Stimulated activated effector memory CD8-positive, alpha-beta T cell treated with anti-CD3 and anti-CD28 coated beads, Interleukin-12 subunit alpha, Interleukin-12 subunit beta, amount 100 ng/mL, for 72 hours (primary cell): ENCODE measurements at places on chromosomes 12 and 14.

- DNase-seq, result no peak
Observed at GRCh38 chr12:88417531-88417930, 162.7 kb downstream of the KITLG start.

DNA sequence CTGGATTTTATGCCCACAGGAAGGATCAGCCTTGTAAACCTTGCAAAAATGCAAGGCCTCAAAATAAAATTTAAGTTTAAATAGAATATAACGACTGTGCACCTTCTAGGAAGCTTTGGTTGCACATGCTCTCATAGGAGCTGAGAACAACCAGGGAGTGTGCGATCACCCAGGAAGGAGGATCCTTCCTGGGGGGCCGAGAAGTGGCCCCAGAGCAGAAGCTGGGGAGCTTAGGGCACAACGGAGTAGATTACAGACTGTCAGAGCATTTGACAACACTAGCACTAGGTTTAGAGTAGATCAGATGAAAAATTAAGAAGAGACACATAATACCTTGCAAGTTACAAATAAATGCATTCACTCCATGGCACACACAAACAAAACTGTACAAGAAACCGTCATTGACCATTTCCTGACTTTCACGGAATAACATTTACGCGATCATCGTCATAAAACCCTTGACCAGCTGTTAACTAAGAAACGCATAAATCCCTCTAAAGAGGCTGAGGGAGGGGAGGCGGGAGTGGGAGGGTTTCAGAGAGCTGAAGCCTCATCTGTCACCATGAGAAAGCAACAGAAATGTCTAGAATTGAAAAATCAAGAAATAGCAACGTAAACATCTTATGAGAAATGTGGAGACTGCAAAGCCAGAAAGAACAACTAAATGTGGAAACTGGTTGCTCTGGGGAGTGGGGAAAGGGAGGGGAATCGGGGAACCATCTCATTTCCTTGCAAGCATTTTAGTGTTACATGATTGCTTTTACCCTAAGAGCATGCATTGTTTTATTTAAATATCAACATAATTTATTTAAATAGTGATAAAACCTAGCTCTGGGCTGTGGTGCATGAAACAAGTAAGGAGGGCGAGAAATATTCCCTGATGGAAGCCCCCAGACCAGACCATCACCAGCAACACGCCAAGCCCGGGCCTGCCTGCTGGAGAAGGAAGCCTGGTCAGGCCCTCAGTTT, 13.1 kb upstream of the CCDC85C start:
- DNase-seq, result no peak

- DNase-seq, result no peak
Observed at GRCh38 chr12:95673576-95673975, 117.0 kb downstream of the NTN4 start.

DNA sequence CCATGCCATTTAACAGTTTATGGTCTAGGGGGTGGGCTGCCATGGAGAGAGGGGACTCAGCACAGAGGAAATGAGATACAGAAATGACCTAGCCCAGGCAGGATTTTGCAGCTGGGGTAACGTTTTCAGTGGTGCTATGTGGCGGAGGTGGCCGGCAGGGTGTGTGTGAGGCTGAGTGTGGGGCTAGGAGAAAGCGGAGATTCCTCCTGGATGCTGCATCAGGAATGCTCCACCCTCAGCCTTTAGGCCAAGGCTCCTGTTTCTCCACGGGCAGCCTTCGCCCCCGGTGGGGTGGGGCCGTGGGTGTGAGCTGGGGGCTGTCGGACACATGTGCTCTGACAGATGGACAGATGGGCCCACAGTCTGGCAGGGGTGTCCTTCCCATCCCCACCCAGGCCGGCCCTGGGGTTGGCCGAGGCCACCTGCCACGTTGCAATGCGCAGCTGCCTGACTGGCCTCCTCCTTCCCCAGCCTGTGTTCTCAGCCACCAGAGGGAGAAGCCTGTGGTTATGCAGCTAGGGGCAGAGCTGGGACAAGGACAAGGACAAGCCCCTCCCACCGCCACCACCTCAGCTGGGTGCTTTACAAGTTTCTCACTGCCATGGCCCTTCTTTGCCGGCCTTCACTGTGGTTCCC, 44.3 kb downstream of the TEAD4 start:
- no peak for DNase-seq

DNA sequence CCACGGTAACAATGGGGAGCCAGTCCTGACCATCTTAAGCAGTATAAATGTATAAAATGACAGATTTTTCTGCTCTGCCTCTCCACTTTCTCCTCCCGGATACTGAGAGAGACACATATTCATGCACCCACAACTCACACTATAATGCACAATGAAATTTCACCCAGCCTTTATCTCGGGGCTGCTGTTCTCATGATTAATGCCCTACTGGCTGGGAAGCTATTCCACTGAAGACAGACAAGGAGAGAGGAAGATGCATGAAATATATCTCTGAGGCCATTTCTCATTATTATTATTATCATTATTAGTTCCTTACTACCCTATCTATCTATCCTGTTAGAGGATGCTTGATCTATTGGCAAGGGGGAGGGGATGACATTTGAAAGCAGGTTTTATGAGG, 501.7 kb downstream of the DIO2 start:
- no peak for DNase-seq

GRCh38 chr14:48456051-48456450, 780.6 kb upstream of the MDGA2 start:
- DNase-seq, result no peak

GRCh38 chr12:22672951-22673350, 48.0 kb downstream of the ETNK1 start:
- no peak for DNase-seq

DNA sequence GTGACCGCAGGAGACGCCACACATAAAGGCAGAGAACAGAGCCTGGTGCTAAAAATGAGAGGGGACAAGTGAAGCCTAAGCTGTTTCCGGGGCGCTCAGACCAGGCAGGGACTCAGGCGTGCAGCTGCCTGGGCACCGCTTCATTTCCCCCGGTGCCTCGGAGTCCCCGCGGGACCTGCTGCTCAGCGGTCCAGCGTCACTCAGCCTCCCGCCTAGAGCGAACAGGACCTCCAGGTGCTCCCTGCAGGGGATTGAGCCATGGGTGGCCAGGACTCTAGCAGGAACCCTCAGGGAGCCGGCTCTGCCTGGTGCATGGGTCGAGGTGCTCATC, 31.0 kb downstream of the CCDC85C start:
- DNase-seq, result no peak

- DNase-seq, result no peak
Observed at GRCh38 chr12:12684375-12685106, 11.4 kb downstream of the GPR19 start.

GRCh38 chr12:98532687-98533304, 17.4 kb downstream of the TMPO start:
- DNase-seq, result no peak

GRCh38 chr12:85855305-85855704, 18.8 kb upstream of the NTS start:
- DNase-seq, result no peak

GRCh38 chr12:87160848-87161601, 868.2 kb downstream of the C12orf50 start:
- DNase-seq, result no peak

GRCh38 chr12:107415071-107415470, 270.5 kb upstream of the PWP1 start:
- no peak for DNase-seq

- no peak for DNase-seq
Observed at GRCh38 chr12:3532931-3533702, 42.1 kb downstream of the PRMT8 start.

- no peak for DNase-seq
Observed at GRCh38 chr12:117900561-117900960, 68.2 kb downstream of the KSR2 start.

DNA sequence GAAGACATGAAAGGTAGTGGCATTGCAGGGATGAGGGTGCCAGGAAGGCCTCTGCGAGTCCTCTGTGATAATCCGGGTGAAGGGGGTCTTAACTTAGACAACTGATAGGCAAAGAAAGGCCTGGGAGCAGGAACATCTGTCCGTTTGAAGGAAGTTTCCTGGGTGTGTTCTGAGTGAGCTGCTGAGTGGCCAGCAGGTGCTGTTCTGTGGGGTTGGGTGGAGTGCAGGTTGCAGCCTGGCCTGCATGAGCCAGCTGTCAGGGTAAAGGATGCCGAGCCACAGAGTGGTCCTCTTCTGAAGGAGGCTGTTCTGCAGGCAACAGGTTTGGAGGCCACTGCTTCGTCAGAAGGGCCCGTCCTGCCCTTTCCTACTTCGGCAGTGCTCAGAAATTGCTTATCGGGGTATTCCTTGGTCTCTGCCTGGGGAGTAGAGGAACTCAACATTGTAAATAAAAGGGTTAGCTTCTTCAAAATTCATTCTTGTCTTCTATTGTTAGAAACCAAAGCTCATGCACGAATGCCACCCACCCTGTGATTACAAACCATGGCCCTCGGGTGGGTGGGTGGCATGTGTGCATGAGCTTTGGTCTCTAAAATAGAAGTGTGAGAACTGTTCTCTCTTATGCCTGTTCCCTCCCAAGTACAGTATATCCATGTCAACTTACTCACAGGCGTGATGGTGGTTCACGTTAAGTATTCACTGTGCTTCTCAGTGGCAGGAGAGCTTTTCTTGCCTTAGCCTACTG, 118.9 kb downstream of the CHST11 start:
- DNase-seq, result no peak

GRCh38 chr14:106506881-106507305, 980.5 kb downstream of the TMEM121 start:
- peak; percentile 28 for DNase-seq

GRCh38 chr14:51922624-51923023, 62.2 kb downstream of the GNG2 start:
- no peak for DNase-seq

DNA sequence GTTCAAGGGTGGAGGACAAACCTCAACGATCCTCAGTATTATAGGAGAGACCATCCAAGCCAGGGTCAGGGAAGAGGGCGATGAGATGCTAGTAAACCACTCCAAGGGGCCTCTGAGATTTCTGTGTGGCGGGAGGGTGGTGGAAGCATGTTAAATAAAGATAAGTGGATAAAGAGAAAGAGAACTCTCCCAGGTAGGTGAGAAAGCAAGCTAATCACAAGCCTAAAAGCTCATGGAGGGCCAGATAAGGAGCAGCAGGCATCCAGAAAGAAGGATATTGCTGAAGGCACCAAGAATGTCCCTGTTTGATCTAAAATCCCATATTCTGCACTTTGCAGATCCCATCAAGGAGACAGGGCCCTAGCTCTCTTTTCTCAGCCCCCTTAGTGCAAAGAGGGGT, 48.3 kb upstream of the PARP11 start:
- no peak for DNase-seq

GRCh38 chr12:20097626-20098025, 270.7 kb upstream of the PDE3A start:
- DNase-seq, result no peak

DNA sequence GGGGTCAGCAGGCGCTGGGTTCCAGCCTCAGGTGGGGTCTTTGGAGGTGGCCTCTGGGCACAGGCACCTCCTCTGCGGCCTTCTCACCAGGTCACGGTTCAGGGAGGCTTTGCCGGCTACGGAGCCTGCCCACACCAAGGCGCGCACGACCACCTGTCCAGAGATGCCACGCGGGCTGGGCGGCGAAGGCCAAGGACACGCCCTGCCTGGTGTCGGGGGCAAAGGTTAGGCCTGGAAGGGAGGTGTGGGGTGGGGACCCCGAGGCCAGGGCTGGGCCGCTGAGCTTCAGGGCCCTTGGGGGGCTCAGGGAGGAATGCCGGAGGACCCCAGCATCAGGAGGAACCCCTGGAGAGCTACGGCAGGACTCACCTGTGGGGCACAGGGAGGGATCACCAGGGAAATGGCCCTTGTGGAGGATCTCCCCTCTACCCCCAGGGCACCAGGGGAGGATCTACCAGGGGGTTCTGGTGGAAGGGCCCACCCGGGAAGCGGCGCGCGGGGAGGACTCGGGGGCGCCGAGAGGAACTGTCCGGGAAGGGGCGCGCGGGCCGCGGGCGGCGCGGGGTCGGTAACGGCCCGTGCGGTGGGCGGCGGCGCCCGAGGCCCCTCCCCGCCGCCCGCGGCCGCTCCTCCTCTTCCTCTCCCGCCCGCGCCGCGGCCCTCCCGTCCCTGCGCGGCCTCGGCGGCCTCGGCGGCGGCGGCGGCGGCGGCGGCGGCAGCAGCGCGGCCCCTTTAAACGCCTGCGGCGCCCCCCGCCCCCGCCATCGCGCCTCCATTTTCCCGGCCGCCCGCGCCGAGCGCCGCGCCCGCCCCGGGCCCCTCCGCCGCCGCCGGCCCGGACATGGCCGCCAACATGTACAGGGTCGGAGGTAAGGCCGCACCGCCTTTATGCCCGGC, at the start of gene MTA1:
MTA1 (plus strand) TSS at position 633 of the 897 bp plus-strand sequence; CDS start at position 842, 209 bp downstream.
- no peak for DNase-seq

DNA sequence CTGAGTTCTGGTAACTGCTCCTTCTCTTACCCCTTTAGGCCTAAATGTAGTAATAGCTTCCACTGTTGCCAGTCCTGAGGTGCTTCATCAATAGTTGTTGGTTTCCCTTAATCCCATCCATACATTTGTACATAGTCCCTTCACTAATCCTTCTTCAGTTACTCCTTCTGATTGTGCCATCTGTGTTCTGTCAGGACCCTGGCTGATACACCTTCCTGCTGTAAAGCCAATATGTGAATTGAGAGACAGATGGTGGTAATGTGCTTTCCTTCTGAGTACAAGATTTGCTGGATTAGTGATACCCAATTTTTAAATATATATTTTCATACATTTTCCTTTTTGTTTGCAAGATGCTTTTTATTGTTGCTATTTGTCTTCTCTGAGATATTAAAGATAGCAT, 66.4 kb downstream of the OTOGL start:
- DNase-seq, result no peak

DNA sequence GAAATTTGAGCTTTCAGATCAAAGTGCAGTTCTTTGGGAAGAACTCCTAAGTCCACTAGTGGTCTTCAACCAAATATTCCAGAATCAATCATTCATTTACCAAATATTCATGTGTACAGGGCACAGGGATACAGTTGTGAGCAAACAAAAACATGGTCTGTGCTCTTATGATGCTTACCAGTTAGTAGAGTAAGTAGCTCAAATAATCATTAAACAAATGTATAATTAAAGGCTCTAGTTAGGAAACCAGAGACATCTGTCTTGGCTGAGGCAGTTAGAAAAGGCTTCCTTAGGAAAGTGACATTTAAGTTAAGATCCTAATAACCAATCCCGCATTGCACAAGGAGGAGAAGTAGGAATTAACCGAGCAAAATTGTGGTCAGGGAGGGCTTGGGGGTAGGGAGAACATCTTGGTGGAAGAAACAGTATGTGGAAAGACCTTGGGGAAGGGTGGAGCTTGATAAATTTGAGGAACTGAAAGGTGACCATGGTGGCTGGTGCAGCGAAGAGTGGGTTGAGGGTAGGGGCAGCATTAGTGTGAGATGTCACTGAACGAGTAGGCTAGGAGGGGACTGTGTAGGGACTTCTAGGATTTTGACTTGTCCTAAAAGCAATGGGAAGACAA, 40.0 kb downstream of the PEBP1 start:
- DNase-seq, result no peak
